Hypothalamus (tissue), 51 donors: ENCODE measurements at places on chromosomes 1 and 21.

DNA sequence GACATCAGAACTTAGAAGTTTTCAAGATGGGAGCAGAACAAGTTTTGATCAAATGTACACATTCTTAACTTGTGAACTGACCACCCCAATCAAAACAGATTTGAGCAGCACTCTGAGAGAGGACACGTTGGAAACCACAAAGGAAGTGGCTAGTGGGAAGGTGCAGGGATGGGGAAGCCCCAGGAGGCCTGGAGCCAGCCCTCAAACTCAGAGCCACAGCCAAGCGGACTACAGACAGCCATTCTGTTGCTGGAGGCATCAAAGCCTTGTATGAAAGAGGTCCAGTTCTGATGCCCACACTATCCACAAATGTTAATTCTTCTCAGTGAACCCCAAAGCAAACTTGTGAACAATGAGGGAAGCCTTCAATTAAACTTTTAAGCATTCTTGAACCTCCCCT, 143.6 kb upstream of the RAB4A start:
- DNase-seq = no peak

DNA sequence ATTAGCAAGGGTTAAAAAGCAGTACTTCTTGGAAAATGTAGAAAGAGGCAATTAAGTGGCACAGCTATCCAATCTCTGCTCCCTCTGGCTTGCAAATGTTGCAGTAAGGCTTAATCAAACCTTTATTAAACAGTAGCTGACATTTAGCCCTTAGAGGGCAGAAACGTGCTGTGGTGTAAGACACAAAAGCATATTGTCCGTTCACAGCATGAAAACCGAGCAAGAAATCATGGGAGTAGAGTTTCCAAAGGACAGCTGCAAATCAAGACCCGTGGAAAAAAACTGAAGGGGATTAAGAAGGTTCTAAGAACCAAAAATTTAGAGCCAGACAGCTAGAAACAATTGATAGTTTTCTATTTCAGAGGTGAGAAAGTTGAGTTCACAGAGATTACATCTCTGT, 13.1 kb downstream of the ZP4 start:
- DNase-seq = no peak

DNA sequence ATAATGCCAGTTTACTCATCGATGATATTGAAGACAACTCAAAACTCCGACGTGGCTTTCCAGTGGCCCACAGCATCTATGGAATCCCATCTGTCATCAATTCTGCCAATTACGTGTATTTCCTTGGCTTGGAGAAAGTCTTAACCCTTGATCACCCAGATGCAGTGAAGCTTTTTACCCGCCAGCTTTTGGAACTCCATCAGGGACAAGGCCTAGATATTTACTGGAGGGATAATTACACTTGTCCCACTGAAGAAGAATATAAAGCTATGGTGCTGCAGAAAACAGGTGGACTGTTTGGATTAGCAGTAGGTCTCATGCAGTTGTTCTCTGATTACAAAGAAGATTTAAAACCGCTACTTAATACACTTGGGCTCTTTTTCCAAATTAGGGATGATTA, 13.7 kb downstream of the GGPS1 start:
- DNase-seq = no peak

- peak; percentile 15 for DNase-seq
These were observed 472.3 kb upstream of the B3GALT2 start for GRCh38 chr1:193658691-193659090.

DNA sequence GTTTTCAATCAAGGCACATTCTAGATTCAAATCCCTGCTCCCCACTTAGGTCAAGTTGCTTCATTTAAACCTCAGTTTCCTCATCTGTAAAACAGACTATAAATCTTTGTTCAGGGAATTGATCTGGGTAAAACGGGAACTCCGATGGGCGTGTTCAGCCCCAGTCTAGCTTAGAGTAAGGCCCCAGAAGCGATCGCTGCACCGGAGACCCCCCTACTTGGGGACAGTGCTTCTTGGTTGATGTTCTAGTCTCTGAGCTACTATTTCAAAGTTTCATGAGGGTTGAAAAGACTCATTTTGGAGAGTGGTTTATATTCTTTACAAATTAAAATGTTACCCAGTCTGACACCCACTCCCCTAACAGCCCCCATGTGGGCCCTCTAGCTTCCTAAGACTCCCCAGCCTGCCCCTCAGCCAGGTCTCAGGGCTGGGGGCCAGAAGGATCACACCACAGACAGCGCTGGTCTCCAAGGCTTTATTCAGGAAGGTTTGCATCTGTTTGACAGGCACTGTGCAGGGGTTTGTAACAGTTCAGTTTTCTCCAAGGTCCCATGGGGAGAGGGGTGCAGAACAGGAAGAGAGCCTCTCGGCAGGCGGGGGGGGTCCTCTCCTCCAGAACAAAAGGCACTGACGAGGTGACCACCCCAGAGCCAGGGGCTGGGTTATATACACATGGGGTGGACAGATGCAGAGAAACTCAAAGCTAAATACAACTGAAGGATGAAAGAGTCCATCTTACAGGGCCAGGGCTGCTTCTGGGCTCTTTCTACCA, 82.9 kb downstream of the STUM start:
- no peak for DNase-seq

GRCh38 chr21:20902511-20902910, 95.7 kb upstream of the NCAM2 start:
- DNase-seq = no peak

DNA sequence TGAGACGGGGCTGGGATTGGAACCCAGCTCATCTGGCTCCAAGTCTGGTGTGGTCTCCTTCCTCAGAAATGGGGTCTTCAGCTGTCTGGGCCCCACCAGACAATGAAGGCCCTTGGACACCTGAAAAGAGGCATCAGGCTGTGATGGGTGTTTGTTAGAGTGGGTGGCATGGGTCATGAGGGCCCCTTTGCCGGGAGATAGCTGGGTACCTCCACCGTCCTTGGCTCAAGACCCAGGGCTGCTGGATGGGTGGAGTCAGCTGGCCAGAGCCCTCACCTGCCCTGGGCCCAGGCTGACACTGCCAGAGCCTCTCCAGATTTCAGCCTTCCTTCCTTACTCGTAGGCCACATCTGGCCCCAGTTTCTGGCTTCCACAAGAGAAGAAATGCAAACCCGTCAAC, 13.4 kb upstream of the TTC22 start:
- DNase-seq = no peak

- peak; percentile 26 for DNase-seq
These were observed 40.6 kb upstream of the CLIC4 start for GRCh38 chr1:24704411-24705259.

- DNase-seq = no peak
These were observed 673 bp downstream of the CD46 start for GRCh38 chr1:207752456-207752998.

DNA sequence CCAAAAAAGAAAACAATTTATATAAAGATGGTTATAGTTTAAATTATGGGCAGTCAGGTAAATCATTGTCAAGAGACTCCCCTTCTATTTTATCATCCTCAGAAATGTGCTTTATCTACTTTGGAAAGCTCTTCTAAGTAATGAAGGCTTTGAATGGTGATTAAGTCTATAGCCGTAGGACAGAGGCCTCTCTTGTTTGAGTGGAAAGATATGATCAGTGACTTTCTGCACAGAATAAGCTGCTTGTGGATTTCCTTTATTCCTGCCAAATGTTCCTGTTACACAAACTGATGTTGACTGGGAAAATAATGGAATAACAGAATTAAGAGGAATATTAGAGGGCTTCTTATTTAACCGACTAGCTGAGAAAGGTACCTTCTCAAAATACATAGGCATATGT, 174.6 kb upstream of the IVNS1ABP start:
- DNase-seq = no peak

- no peak for DNase-seq
These were observed 120.0 kb downstream of the KAZN start for GRCh38 chr1:14718476-14718875.

DNA sequence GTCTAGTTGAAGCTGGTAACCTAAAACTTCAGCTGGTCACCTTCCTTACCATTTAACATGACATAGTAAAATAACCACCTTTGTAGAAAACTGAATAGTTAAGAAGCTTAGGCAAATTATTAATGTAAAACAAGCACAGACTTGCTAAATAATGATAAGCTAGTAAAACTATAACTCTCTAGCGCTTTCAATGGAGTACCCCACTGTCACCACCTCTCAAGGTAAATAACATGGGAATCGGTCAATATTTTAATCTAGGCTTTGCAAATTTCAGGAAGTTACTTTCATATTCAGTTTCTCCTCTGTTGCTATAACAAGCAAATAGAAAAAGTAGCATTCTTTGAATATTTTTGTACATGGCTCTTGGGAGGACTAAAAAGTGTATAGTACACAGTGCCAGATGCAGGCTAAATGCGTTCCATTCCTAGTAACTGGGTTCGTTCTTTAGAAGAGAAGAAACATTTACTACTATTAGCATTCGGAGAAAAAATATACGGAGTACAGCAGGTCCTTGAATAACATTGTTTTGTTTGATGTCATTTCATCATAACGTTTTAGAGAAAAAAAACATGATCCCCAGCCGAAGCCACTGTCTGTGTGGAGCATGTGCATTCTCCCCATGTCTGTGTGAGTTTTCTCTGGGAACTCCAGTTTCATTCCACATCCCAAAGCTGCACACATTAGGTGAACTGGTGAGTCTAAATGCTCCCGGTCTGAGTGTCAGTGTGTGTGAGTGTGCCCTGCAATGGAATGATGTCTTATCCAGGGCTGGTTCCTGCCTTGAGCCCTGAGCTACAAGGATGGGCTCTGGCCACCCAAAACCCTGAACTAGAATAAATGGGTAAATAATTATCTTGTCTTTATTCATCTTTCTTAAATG, 52.5 kb downstream of the EPRS1 start:
- no peak for DNase-seq

GRCh38 chr1:245370905-245371581, 216.3 kb downstream of the KIF26B start:
- no peak for DNase-seq

GRCh38 chr1:15848929-15849774, 1.6 kb downstream of the SPEN start:
- DNase-seq = peak; percentile 55

DNA sequence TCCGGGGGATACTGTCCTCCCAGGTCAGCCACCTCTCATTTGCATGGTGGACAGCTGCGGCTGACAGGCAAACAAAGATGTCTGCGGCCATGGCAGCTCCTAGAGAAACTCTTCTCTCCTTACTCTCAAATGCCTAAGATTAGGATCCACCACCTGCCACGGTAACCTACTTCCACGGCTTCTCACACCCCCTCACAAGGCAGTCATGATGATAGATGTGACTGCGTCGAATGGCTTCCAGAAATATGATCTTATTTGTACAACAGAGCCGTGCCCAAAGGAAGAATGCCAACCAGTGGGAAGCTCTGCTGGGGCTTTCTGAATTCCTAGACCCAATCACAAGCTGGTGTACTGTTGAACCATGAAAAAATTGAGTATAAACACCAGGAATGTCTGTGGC, 73.4 kb downstream of the BACE2 start:
- DNase-seq = no peak

DNA sequence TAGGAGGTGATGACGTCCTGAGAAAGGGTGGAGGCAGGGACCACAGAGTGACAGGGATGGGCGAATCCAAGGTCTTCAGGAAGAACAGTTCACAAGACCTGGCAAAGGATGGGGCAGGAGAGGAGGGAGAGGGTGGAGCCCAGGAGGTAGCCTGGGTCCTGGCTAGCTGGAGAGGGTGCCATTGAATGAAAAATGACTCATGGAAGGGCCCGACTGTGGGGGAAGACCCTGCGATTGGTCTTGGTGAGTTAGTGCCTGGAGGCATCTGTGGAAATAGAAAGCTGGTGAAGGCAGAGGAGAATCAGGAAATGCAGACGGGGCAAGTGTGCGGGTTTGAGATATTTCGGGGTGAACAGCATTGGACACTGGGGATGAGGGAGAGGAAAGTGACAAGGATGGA, 60.3 kb upstream of the SLC45A1 start:
- DNase-seq = no peak

GRCh38 chr1:10304295-10304694, 93.9 kb downstream of the KIF1B start:
- DNase-seq = no peak

- no peak for DNase-seq
These were observed 223.1 kb downstream of the RPS6KC1 start for GRCh38 chr1:213274140-213274539.

DNA sequence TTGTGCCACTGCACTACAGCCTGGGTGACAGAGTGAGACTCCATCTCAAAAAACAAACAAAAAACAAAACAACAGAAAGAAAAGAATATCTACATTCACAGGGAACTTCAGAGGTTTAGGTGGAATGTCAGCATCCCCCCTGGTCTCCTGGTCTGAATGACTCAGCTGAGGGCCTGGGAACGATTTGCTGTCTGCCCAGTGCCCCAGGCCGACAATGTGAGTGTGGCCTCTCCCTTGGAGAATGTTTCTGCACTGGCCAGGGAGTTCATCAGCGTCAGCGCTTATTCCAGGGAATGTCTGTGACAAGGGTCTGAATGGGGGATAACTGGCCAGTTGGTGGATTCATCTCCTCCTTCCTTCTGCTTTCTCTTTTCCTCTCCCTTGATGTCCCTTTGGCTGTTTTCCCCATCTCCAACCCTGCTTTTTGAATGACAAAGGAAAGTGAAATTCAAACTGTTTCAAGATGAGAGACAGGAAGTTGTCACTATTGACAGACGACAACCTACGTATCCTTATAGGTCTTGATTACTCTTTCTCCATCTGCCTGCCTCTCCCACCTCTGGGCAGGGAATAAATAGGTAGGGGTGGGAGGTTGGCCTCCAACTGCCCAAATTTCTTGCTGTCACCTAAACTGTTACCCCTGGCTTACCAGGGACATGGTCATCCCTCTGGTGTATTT, 213.1 kb downstream of the HHAT start:
- DNase-seq = no peak
